ENCODE measurements at places on chromosomes 6 and 20. TPM values are rescaled to one million over a fixed set of nuclear protein-coding genes. Genes with fewer than 3 reads are reported as not detected.

Gene DOP1A
- 22.8 TPM for total RNA-seq

Gene NOL4L
- 4.1 TPM for total RNA-seq

Gene TMEM244
- total RNA-seq, result 0.47 TPM

Gene OR2B6
- total RNA-seq, result not detected

Gene MYCT1
- not detected for total RNA-seq

Gene RCAN2
- total RNA-seq, result 0.09 TPM

Gene OPN5
- total RNA-seq, result under 0.01 TPM

Gene BNIP5
- total RNA-seq, result under 0.01 TPM

Gene GJA10
- not detected for total RNA-seq
